ENCODE measurements at places on chromosomes 12 and 14.

DNA sequence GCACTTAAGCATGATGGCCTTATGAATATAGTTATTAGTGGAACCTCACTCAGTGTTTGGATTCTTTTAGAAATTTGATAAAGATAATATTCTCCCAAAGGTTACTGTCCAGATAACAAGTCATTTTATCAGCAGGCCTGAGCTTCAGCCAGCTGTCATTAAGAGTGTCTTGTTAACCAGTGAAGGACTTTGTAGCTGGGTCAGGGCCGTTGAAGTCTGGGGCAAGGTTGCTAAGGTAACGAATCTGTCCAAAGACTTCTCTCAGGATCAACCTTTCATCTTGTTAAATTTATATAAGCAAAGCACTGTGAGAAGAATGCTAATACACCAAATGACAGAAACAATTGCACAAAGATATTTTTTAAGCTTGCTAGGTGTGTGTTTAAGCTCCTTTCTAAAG, 271.3 kb upstream of the TMPO start:
- DNase-seq: no peak

DNA sequence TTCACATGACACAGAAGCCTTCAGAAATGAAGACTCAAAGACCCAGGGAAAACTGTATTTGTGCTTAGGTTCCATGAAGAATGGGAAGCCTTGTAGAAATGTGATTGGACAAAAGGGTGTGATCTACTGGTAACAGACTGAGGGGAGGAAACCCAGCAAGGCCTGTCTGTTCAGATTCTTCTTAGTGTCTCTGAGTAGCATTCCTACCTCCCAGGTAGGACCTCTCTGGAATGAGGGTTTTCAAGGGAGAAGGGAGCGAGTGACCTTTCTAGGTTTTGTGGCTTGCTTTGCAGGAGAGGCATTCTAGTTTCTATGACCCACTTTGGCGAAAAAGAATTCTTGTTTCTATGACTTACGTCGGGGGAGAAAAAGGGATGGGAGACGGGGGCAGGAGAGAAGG, 401.7 kb downstream of the DPF3 start:
- DNase-seq: no peak

DNA sequence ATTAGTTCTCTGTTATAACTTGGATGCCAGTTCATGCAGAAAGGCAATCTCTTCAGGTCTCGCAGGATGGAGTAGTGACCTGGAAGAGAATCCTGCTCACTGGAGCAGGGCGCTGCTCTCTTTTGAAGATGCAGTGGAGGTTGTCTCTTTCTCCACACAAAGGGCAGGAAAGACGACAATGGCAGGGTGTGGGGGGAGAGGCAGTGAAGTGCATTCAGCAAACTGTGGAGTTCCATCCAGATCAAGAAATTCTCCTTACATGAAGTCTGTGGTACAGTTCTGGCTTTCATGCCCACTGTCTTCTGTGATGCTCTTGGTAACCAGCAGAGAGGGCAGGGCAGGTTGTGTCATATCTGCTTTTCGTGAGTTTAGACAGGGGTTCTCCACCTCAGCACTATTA, 6.6 kb upstream of the PPP2R5C start:
- no peak for DNase-seq

DNA sequence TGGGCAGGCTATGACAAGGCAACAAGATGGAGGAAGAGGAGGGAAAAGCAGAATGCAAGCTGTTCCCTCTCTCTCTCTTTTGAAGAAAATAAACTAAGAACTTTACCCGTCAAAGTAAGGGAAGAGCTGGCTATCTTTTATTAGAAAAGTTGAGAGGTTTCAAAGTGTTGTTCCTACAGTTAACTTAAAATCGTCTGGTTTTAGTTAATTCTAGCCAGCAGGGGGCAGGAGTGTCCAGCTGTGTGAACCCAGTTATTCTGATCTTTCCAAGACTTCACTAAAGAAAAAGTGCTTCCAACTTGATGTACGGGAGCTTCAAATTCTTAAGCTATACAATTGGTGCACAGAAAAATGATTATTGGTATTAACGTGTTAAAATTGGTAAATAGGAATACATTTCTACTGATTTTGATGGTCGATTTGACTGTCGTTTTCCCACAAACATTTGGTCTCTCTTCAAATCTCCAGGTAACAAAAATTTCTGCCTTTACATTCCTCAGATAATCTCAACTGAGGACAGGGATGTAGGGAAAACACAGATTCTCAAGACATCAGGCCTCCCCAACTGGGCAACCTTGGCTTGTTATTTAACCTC, 28.4 kb upstream of the MON2 start:
- DNase-seq: peak; percentile 53

DNA sequence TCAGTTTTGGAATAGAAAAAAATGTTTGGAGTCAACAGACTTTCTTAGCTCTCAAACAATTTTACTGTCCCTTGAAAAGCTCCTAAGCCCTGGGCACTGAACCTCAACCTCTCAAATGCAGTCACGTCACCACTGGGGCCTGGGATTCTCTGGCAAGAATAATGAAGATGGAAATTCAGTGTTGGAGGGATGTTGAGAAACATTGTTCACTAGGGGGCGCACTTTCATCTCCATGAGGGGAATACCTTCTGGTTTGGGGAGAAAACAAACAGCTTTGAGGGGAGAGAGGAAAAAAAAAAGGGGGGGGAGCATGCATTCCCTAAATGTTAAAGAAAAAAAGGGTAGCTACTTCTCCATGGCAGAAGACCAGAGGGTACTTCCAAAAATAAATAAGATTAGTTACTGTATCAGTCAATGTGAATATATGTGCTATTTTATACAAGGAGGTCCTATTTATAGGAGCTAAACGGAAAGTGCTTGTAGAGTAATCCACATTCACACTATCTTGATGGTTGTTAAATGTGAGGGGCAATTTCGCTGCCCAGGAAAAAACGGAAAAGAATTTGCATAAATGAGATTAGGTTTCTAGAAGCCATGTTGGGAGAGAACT, 5.8 kb upstream of the TBPL2 start:
- DNase-seq: peak; percentile 86

DNA sequence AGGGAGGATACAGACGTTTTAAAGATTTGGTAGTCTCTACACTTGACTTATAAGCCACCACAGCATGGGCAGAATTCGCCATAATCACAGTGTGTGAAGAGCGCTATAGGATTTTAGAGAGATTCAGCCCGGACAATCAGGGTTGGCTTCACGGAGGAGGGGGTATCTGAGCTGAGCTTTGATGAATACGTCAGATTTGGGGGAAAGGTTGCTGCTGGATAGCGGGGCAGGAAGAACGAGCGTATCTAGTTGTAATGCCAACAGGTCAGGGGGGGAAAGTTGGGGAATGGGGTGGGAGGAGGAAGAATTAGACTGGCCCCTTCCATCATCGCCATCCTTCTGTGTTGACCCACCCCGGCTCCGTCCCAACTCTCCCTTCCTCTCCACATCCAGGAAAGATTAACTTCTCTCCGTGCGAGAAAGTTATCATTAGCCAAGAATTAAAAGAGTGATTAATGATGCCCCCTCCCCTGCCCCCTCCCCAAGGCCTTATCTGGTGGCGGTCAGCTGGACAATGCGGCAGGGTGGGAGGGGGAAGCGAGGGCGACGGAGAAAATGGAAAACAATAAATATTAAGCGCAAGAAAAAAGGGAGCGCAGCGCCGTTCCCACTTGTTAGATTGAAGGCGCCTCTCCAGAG, 13.5 kb upstream of the GPATCH2L start:
- DNase-seq: no peak

- no peak for DNase-seq
Observed at GRCh38 chr12:11761869-11762567, 112.5 kb downstream of the ETV6 start.

DNA sequence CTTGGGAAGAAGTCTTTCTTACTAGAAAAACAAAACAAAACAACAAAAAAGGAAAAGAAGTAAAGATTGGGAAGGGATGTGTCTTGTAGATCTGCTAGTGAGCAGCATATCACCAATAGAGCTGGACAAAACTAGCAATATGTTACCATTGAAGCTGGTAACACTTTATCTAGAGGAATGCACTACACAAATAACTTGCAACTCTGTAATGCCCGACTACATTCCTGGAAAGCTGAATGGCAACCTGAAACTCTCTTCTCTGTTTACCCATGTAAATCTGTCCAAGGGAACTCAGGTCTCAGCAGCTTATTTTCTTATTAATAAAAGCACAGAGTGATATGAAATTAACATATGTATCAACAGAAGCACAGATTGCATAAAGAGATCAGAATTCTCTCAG, 624.4 kb downstream of the KCNH5 start:
- no peak for DNase-seq

DNA sequence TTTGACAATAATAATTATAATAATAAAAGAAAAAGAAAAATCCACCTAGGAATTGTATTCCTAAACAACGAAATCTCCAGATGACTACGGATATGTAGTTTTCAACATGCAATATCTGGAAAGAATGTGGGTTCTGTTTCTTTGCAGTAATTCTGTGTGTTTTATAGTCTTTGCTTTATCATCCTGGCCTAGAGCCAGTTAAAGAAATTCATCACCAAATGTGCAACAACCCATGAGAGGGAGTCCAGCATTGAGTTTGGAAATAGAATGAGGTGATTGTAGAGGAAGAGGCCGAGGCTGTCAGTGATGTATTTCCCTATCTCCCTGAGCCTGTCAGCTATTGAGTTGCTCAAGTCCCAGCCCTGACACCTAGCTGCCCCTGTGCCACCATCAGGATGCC, 200.5 kb upstream of the DCN start:
- peak; percentile 18 for DNase-seq

- peak; percentile 82 for DNase-seq
Observed at GRCh38 chr12:48903982-48904411, 21.3 kb downstream of the FKBP11 start.

- DNase-seq: no peak
Observed at GRCh38 chr14:90434370-90435020, 37.7 kb downstream of the CALM1 start.

DNA sequence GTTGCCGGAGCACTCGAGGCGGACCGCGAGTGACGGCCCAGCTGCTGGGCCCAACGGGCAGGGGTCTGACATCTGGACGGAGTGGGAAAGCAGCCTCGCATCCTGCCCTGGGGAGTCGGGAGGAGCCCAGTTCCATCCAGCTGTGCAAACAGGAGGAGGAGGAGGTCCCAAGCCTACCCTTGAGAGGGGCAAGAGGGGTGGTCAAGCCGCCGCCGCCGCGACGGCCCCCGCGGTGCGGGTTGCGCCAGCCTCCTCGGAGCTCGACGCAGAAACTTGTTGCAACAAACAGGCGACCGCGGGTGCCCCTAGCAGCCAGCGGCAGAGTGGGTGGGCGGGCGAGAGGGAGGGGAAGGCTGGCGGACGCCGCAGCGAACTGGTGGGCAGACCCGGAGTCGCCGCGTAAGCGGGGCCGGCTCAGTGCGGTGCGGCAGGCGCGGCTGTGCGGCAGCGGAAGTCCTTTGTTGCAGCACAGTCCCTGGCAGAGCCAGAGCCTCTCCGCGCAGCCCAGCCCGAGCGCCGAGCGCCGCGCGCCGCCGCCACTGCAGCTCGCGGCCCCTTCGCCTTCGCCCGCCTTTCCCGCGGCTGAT, at the start of gene ZBTB1:
Gene ZBTB1 (plus strand): TSS at position 461 of the 587 bp plus-strand sequence. CDS start 16,735 bp downstream, outside the sequence.
- peak; percentile 86 for DNase-seq

DNA sequence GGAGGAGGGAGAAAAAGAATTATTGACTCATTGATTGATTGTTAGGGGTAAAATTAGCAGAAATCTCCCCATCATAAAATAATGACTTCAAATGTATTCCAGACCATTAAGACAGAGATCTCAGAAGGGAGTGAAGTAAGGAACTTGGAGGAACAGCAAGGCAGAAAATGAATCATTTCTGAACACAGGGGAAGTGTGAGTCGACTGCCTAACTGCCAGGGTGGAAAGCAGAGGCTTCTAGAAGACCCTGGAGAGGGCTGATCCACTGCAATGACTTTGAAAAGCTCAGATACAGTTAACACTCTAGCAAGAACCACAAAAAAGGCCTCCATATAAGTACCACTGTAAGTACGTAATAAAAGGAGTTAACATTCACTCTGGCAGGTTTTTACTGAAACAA, 9.7 kb downstream of the GLTP start:
- DNase-seq: peak; percentile 74

- no peak for DNase-seq
Observed at GRCh38 chr14:91138511-91139359, 24.9 kb downstream of the DGLUCY start.

- no peak for DNase-seq
Observed at GRCh38 chr12:110694330-110694901, 5.5 kb upstream of the HVCN1 start.

DNA sequence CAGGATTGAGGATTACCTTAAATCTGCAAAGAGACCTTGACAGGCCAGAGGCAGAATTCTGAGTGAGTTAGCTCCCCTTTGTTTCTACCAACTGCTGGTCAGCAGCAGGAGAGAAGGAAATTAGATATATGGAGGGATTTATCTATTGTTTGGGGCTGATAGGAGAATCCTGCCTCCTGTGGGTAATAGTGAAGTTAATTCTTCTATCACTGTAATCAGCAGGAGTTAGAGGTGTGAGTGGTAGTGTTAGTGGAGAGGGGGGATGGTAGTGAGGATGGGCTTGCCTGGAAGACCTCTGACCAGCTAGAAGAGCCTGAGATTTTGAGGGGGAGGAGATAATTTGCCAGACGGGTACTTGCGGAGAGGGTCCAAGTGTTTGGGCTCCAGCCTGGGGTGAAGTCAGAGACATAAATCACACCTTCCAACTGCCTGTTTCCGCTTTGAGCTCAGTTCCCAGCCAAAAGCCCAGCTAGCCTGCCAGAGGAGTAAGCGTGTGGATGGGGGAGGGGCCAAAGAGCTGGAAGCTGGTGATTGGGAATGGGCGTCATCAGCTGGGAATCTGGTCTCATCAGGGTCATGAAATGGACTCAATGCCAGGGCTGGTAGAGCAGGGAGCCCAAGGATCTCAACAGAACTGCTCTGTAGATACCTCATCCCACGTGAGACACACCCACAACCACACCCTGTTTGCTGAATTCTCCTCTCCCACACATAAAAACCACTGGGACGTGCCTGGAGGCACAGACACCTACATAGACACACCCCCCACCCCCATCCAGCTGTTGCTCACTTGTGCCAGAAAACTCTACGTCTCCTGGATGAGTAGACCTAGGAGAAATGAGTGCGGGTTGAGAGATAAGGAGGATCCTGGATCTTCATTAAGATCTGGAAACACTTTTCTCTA, 13.1 kb upstream of the ITGA5 start:
- peak; percentile 80 for DNase-seq

- DNase-seq: no peak
Observed at GRCh38 chr14:43872752-43873655, 634.1 kb downstream of the FSCB start.

GRCh38 chr14:89912667-89913211, 41.8 kb downstream of the EFCAB11 start:
- DNase-seq: peak; percentile 97

- DNase-seq: no peak
Observed at GRCh38 chr14:70641548-70642302, at the start of gene TTC9. Gene TTC9 (plus strand): TSS chr14:70641916. CDS start chr14:70642130, 214 bp downstream.

DNA sequence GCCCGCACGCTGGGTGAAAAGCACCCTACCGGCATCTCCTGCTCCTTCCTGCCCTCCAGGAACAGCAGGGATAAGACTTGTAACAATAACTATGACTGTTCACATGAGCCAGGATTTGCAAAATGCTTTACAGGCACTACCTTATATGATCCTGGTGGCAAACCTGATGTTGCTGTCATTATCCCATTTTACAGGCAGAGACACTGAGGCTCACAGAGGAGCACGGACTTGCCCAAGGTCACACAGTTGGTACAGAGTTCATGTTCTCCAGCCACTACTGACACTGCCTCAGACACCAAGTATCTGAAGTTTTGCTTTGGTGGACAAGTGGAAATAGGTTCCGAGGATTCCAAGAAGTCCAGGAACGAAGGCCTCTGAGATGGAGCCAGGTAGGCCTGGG, 22.6 kb downstream of the GLTP start:
- DNase-seq: no peak

All from IMR-90 (cell line).